ENCODE measurements at places on chromosomes 6 and 20. TPM values are rescaled to one million over a fixed set of nuclear protein-coding genes. Genes with fewer than 3 reads are reported as not detected.
A peak's percentile ranks its signal among the peaks of the same experiment; 100 is the strongest.

DNA sequence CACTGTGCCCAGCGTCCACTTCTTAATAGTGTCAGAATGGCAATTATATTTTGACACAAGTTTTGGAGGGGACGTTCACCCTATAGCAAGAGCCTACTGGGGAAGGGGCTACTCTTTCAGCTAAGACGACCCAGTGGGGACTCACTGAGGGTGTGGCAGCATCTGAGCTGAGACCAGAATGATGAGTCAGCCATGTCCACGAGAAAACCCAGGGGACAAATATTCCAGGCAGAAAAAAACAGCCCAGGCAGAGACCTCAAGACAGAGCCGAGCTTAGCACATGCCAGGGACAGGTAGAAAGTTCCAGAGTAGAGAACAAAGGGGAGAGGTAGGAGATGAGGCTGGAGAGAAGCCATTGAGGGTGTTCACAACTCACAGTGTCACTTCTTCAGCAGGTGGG is 11.2 kb downstream of the CNBD2 start:
- H3K36me3 ChIP-seq = no peaks in the 10 kb centered on the region
- no peak overlapping the region for H3K4me3 ChIP-seq
- H3K4me1 ChIP-seq = no peaks in the 10 kb centered on the region
- no peak overlapping the region for H3K27ac ChIP-seq

GRCh38 chr6:33595001-33595846 is 15.1 kb upstream of the BAK1 start:
- no peak overlapping the region for H3K27ac ChIP-seq
- H3K4me3 ChIP-seq = no peak overlapping the region
- H3K4me1 ChIP-seq = peaks cover 12% of the 10 kb centered on the region
- no peak for DNase-seq
- no peaks in the 10 kb centered on the region for H3K36me3 ChIP-seq
- no peaks in the 10 kb centered on the region for H3K27me3 ChIP-seq

DNA sequence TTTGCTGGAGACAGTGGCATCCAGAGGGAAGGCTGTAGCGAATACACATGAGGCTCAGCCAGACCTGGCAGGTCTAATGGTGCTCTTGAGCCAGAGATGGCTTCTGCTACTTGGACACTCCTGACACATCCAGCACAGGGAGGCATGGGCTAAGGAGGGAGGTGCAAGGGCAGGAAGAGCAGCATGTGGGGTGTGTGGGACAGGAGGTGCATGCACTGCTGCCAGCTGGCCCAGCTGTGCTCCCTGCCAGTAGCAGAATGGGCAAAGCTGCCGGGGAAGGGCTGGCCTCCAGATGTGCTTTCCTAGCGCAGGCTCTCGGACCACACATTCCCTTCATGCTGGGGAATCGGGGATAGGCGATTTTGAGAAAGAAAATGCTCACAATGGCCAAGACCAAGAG is 309.2 kb downstream of the CDC5L start:
- no peak overlapping the region for H3K4me3 ChIP-seq
- DNase-seq = no peak
- H3K36me3 ChIP-seq = no peaks in the 10 kb centered on the region

DNA sequence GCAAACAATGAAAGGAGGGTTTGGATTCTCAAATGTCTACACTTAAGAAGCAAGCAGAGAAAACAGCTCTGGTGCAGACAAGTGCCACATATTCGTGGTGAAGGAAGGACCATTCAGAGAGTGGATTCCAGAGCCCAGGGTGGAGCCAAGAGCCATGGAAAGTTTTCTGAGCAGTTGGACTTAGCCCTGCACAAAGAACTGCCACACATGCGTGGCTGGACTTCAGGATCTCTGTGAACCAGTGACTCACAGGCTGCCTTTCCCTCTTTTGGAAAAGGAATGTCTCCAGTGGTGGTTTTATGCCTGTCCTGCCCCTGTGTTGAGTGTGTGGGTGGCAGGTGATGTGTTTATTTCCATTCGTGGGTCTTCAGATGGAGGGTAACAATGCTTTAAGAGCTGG is 489.5 kb downstream of the CDH26 start:
- H3K27me3 ChIP-seq = no peaks in the 10 kb centered on the region
- no peak for DNase-seq
- no peaks in the 10 kb centered on the region for H3K4me1 ChIP-seq
- H3K27ac ChIP-seq = no peak overlapping the region

- H3K27me3 ChIP-seq = no peaks in the 10 kb centered on the region
- H3K4me3 ChIP-seq = no peak overlapping the region
- no peaks in the 10 kb centered on the region for H3K4me1 ChIP-seq
- H3K27ac ChIP-seq = no peak overlapping the region
- no peaks in the 10 kb centered on the region for H3K36me3 ChIP-seq
Measured at GRCh38 chr6:7841781-7842468, 68.7 kb downstream of the TXNDC5 start.

DNA sequence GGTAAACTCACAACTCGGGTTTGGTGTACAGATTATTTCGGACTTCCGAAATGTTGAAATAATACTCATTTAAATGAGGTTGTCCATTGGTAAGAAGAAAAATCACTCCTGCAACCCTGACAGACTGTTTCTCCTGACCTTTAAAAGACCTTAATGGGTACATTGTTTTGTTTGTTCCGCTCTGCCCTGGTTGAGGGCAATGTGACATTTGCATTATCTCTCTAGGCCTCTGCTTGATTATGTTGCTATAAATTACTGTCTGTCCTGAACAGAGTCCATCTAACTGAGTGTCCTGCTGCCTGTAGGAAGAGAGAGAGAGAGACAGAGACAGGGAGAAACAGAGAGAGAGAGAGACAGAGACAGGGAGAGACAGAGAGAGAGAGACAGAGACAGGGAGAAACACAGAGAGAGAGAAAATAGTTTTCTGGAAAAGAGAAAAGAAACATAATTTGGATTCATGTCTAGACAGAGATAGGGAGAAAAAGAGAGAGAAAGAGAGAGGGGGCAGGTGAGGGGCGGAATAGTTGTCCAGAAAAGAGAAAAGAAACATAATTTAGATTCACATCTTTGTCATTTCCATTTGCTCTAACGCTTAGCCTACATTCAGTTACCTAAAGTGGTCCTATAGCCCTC is 83.2 kb downstream of the SHLD1 start:
- no peak overlapping the region for H3K4me3 ChIP-seq
- H3K4me1 ChIP-seq = no peaks in the 10 kb centered on the region
- H3K27me3 ChIP-seq = no peaks in the 10 kb centered on the region
- no peak for DNase-seq
- no peak overlapping the region for H3K27ac ChIP-seq

The APOM gene
- 2.3 TPM for total RNA-seq

The PRSS16 gene
- not detected for total RNA-seq

DNA sequence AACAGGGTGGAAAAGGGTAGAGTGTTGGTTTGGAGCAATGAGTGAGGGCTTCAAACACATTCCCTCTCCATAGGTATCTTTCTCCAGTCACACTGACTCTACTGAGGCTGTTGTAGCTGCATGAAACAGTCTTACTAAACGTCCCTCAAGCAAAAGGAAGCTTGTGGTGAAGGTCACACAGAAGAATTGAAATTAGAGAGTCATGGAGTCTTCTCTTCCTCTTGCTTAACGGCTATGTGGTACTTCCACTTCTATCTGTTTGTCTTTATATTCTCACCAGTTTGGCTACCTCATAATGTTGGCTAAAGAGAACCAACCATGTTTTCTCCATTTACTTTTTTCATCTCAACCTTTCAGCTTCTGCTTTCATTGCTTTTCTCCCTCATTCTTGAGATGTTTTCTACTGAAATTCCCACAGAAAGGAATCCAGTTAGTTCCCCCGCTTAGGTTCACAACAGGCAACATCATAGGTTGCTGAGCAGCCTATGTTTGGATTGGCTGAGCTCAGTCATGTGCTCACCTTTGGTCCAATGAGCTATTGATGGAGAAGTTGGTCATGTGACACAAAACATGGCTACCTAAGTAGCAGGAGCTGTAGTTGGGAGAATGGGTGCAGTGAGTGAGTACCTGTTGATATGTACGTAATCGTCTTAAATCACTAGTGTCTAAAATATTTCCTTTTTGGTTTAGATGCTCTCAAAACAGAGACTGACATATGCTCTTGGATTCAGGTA is 99.8 kb downstream of the SNAP25 start:
- H3K27me3 ChIP-seq = no peaks in the 10 kb centered on the region
- no peak overlapping the region for H3K4me3 ChIP-seq
- no peak overlapping the region for H3K27ac ChIP-seq
- no peak for DNase-seq

- no peak overlapping the region for H3K27ac ChIP-seq
- no peaks in the 10 kb centered on the region for H3K27me3 ChIP-seq
- H3K4me1 ChIP-seq = peaks cover 52% of the 10 kb centered on the region
Measured at GRCh38 chr6:44008821-44009370, 118.4 kb downstream of the MRPL14 start.

- H3K36me3 ChIP-seq = no peaks in the 10 kb centered on the region
- H3K4me3 ChIP-seq = peak overlapping the region; percentile 39
- no peak for DNase-seq
- H3K27ac ChIP-seq = peak overlapping the region; percentile 47
- H3K27me3 ChIP-seq = no peaks in the 10 kb centered on the region
Measured at GRCh38 chr6:113732384-113732966, 124.7 kb upstream of the MARCKS start.

- H3K36me3 ChIP-seq = no peaks in the 10 kb centered on the region
- no peak overlapping the region for H3K4me3 ChIP-seq
- no peaks in the 10 kb centered on the region for H3K27me3 ChIP-seq
- H3K27ac ChIP-seq = no peak overlapping the region
- DNase-seq = no peak
- H3K4me1 ChIP-seq = no peaks in the 10 kb centered on the region
Measured at GRCh38 chr6:105692613-105693215, 289.8 kb upstream of the PREP start.

The AKAP12 gene
- 9.9 TPM for total RNA-seq

GRCh38 chr6:63269470-63269869 is 50.3 kb downstream of the LGSN start:
- no peak overlapping the region for H3K4me3 ChIP-seq
- DNase-seq = no peak
- no peaks in the 10 kb centered on the region for H3K4me1 ChIP-seq
- no peaks in the 10 kb centered on the region for H3K36me3 ChIP-seq
- no peaks in the 10 kb centered on the region for H3K27me3 ChIP-seq
- no peak overlapping the region for H3K27ac ChIP-seq

- no peak overlapping the region for H3K4me3 ChIP-seq
- no peak for DNase-seq
- peaks cover 9% of the 10 kb centered on the region for H3K36me3 ChIP-seq
- H3K27me3 ChIP-seq = no peaks in the 10 kb centered on the region
- H3K27ac ChIP-seq = no peak overlapping the region
Measured at GRCh38 chr6:73460056-73460455, 1.5 kb upstream of the MTO1 start.

Measured in psoas muscle (tissue), 8 donors.